Fibroblast of gingiva (primary cell): ENCODE measurements at places on chromosomes 4 and X.

- no peak for DNase-seq
Measured at GRCh38 chrX:152259150-152259549, 120.8 kb upstream of the MAGEA10 start.

DNA sequence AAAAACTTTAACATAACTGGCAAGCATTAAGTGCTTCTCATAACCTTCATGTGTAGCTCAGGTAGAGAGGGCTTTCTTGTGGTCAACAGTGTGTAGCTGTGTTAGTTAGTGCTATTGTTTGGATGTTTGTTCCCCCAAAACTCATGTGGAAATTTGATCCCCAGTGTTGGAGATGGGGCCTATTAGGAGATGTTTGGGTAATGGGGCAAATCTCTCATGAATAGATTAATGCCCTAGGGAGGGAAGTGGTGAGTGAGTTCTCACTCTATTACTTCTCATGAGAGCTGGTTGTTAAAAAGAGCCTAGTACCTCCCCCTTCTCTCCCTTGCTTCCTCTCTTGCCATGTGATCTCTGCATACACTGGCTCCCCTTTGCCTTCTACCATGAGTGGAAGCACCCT is 16.5 kb upstream of the SLC25A43 start:
- DNase-seq: no peak

DNA sequence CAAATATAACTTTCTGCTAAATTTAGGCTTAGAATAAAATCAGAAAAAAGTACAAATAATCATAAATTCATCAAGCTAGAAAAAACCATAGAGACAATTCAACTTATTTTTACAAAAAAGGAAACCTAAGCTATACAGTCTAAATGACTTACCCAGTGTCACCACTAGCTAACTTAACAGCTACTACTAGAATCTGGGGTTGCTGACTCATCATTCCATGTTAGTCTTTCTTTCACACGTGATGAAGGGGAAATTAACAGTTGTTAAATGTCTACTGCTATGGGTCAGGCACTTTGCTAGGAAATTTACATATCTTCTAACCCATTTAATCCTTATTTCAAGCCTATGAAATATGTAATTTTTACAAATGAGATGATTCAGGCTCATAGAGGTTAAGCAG is 349.3 kb upstream of the GALNT7 start:
- DNase-seq: no peak

DNA sequence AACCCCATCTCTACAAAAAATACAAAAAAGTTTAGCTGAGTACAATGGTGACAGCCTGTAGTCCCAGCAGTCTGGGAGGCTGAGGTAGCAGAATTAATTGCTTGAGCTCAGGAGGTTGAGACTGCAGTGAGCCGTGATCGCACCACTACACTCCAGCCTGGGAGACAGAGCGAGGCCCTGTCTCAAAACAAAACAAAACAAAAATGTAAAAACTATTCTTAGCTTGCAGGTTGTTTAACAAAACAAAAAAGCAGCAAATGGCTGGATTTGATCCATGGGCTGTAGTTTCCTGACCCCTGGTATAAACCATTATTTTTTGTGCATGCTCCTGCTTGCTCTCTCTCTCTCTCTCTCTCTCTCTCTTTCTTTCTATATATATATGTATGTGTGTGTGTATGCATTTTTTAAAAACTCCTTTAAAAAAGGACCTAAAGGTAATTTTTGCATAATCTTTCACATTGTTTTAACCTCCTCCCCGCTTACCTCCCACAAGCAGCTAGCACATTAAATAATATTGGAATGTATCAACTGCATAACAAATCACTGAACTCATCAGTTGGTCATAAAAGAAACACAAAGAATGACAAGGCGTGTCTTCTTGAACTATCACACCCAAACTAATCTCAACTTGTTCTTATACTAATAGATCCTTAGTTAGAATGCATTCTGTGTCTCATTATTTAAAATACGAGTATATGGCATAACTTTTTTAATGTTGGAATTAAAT is 4.8 kb downstream of the AREG start:
- no peak for DNase-seq

- no peak for DNase-seq
Measured at GRCh38 chrX:116417214-116417613, 19.2 kb upstream of the SLC6A14 start.

DNA sequence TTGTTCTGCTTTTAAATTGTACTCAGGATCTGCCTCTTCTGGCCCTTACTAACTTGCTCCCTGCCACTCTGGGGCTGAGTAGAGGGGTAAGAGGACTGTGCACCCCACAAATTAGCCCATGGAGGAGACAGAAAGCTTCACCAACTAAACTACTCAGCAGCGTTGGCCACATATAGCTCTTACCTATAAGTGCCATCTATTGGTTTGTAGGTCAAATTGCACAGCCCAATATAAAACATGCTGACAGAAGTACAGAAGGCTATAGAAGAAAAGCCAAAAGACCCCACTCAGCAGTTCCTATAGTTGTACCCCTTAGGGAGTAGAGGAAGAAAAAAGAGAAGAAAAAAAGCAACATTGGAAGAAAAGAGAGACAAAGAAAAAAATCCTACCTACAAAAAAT is 341.2 kb upstream of the FMR1 start:
- DNase-seq: no peak

- no peak for DNase-seq
Measured at GRCh38 chr4:165994701-165995100, 121.7 kb downstream of the TLL1 start.

DNA sequence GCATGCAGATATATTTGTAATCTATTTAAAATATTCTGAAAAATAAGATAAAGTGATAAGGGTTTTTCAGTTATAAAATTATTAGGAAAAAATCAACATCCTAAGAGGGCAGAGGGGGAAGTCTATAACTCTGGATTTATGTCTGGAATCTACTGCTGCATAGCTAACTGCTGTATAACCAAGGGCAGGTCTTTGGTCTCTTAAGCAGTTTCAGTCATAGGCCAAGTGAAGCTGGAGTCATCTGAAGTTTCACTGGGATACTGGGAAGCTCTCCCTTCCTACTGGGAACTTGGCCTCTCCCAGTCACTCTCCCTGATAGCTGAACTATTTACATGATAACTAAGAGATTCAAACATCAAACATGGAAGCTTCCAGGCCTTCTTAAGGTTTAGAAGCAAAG is 1409.9 kb upstream of the PCDH7 start:
- no peak for DNase-seq

DNA sequence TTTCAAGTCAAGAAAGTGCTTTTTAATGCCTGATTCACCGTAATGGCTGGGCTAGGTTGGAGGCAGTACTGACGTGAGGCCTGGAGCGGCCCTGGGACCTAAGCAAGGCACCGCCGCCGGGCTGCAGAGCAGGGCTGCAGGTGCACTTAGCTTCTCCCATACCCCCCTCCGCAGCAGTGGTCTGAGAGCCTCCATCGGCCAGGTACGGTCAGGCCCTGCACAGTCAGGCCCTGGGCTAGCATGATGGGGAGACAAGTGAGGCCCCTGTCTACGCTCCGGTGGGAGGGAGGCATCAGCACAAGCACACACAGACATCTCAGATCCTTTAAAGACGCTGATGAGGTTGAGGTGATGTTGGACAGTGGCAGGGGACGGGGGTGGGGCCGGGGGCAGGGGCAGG is 4.7 kb downstream of the MAEA start:
- DNase-seq: no peak

DNA sequence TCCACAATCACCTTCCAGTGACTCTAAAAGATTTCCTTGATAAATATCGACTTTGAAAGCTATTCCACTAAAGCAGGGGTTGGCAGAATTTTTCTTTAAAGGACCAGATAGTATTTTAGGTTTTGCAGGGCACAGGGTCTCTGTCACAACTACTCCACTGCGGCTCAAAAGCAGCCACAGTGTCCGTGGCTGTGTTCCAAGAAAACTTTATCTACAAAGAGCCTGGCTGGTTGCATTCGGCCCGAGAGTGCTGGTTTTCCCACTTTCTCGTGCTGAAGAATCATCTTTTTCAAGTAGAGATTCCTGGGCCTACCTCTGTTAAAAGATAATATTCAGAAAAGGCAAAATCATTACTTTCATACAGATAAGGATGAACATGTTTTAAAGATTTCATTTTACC is 55.6 kb downstream of the TSPAN7 start:
- DNase-seq: no peak

- no peak for DNase-seq
Measured at GRCh38 chr4:128721896-128722295, 87.6 kb upstream of the JADE1 start.

GRCh38 chrX:38850807-38851544 is 49.7 kb downstream of the MID1IP1 start:
- no peak for DNase-seq

- no peak for DNase-seq
Measured at GRCh38 chrX:5632887-5633286, 595.8 kb downstream of the NLGN4X start.

DNA sequence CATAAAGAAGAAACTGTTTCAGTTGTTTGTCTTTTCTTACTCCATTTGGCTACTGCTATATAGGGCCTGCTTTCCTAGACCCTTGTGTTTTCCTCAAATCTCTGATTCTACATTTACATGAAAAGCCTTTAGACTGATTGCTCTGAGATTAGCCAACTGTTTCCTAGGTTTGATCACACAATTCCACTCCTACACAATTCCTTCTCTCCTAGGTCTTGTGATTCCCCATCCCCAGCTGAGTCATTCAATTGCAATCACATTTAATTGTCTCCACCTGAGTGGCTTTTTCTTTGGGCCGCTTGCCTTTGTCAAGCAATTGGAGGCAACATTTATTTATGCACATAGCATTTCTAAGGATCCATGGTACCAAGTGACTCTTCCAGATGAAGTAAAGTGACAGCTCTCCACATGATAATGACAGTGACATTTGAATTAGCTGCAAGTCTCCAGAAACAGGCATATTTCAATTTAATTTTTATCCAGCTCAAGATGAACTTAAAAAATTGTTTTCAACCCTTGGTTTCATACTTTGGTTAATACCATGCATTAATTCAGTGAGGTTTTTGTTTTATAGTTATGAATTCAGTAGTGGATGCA is 35.8 kb downstream of the ATXN3L start:
- DNase-seq: peak; percentile 61

- DNase-seq: peak; percentile 86
Measured at GRCh38 chr4:87375719-87376291, 15.2 kb downstream of the HSD17B11 start.

DNA sequence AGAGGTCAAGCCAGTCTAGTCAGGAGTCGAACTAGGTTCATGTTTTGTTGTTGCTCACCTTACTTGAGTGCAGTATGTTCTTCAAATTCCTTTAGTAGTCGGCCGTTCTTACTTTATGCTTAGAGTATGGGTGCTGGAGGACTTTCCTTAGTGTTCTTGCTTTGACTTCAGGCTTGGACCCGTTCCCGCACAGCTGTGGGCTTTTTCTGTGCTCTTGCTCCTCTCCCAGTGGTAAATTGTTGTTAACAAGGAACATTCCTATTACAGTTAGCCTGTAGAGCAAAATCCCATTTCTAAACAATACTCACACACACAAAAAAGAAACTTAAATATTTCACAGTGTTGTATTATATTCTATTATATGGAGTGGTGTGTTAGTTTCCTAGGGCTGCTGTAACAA is 113.5 kb downstream of the RAP1GDS1 start:
- DNase-seq: no peak

- DNase-seq: peak; percentile 69
Measured at GRCh38 chrX:85922821-85923220, 124.5 kb downstream of the CHM start.

GRCh38 chr4:144185086-144185485 is 44.6 kb upstream of the GYPA start:
- DNase-seq: no peak

GRCh38 chrX:21047034-21047455 is 327.2 kb upstream of the CNKSR2 start:
- DNase-seq: no peak

GRCh38 chr4:127055357-127055756 is 577.4 kb upstream of the INTU start:
- DNase-seq: peak; percentile 65
